ENCODE measurements at places on chromosomes 6 and 20.

GRCh38 chr6:7050872-7051779, 56.6 kb upstream of the RREB1 start:
- DNase-seq: no peak

GRCh38 chr6:106844930-106845329, 129.6 kb downstream of the CD24 start:
- no peak for DNase-seq

DNA sequence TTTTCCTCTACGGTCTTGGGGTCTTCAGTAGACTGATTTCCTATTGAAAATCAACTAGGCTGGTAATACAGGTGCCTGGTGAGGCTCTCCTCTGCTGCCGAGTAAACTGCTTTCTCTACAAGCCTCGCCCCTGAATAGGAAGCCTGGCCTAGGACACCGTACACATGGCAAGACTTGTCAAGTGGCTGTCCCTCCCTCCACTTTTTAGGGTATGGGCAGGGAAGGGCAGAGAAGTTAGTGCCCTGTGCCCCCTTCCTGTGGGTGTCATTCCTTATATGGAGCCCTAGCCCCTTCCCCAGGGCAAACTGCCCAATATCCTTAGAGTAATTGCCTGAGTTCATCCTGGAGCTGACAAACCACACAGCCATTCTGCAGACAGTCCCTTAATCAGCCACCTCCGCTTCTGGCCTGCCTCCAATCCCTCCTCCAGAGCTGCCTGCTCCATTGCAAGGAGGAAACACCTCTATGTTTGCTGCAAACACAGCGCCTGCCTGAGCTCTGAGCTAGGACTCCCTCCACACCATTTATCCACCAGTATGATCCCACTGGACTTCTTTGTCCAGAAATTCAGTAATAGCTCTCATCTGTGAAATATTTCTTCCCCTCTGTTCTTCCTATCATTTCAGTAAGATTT, 93.1 kb downstream of the CHD6 start:
- no peak for DNase-seq

DNA sequence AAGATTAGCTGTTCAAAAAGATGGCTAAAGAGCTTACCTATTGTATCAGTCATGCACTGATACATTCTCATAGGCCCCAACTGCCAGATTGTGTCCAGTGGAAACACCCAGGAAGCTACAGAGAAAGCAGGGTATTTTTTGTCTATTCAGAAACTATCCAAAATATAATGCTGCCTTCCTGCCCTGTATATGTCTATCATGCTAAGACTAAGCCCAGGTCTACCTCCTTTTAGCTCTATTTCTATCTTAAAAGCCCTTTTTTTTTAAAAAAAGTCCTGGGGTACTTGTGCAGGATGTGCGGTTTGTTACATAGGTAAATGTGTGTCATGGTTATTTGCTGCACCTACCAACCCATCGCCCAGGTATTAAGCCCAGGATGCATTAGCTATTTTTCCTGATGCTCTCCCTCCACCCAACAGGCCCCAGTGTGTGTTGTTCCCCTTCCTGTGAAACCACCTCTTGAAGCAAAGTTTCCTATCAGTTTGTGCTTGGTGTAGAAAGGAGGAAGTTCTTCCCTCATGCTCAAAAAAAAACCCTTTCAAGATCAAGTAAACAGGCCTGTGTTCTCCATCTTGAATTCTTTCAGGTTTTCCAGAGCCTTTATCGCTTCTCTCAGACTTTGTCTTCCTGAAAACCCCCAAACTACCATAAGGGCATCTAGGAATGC, 514 bp downstream of the DEFB129 start:
- DNase-seq: no peak

All from stimulated activated CD4-positive, alpha-beta T cell treated with anti-CD3 and anti-CD28 coated beads, Interleukin-15, amount 100 ng/mL, for 1 hour (primary cell).